Breast epithelium (tissue), 4 donors: ENCODE measurements at places on chromosomes 13 and 19. TPM values are rescaled to one million over a fixed set of nuclear protein-coding genes. Genes with fewer than 3 reads are reported as not detected.

DNA sequence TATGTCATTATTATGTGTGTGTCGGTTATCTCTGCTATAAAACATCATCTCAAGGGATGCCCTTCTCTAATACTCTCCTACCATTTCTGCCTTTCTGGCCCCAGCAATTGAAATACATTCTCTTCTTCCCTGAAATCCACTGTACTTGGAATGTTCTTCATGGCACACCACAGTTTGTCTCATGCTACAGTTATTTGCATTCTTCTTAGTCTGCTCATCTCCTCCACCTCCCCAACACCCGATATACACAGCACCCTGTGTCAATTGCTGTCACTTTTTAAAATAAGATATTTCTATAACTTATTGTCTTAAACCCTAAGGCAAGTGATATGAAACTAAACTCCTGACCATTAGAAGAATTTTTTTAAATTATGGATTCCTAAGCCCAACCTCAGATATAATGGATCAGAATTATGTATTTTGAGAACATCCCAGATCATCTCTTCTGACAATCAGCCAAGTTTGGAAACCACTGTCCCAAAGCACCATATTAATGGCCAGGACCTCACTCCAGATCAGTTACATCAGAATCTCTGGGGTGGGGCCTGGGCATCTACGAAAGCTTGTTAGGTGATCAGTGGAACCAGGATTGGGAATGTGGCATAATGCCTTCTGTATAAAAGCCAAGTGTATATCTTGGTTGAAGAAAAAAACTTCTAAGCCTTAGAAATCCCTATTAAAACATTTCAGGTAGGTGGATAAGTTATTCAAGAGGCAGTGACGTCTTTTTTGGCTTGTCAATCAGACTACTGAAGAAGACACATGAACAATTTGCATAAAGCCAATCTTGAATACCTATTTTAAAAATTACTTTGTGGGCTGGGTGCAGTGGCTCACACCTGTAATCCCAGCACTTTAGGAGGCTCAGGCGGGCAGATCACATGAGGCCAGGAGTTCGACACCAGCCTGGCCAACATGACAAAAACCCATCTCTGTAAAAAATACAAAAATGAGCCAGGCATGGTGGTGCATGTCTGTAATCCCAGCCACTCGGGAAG, 30.0 kb upstream of the KBTBD7 start:
- no peak overlapping the region for H3K27ac ChIP-seq
- no peak for DNase-seq
- H3K27me3 ChIP-seq = no peaks in the 10 kb centered on the region
- no peaks in the 10 kb centered on the region for H3K4me1 ChIP-seq

DNA sequence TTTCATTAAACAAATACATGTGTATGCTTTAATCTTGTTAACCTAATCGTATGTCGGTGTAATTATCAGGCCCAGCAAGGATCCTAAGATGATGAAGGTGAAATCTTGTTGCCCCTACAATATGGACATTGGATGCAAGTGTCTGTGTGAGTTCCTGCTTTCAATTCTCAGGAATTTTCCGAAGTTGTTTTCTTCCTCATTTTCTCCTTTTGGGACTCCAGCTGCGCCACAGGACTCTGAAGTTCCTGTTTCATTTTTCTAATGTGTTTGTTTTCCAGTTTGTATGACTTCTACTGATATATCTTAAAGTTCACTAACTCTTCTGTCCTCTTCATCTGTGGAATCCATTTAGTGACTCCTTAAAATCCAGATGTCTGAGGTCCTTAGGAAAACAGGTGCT, 11.9 kb upstream of the OR7D2 start:
- no peaks in the 10 kb centered on the region for H3K27me3 ChIP-seq
- no peak overlapping the region for H3K4me3 ChIP-seq
- DNase-seq = no peak
- no peak overlapping the region for H3K27ac ChIP-seq
- peaks cover 5% of the 10 kb centered on the region for H3K36me3 ChIP-seq

DNA sequence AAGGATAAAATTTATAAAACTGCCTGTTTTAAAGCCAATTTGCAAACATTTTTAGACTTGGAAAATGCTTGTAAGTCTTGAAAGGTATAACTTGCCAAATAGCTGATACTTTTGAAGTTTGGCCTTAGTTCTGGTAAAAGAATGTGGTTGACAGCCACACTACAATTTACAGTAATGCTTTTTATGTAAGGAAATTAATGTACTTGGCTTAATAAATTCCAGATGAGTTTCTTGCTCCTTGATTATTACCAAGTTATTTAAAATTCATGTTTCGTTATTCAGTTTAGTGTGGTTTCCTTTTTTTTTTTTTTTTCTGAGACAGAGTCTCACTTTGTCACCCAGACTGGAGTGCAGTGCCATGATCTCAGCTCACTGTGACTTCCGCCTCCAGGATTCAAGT, 14.9 kb downstream of the LMO7 start:
- DNase-seq = no peak
- no peaks in the 10 kb centered on the region for H3K4me1 ChIP-seq
- no peak overlapping the region for H3K27ac ChIP-seq
- H3K27me3 ChIP-seq = no peaks in the 10 kb centered on the region
- no peak overlapping the region for H3K4me3 ChIP-seq

DNA sequence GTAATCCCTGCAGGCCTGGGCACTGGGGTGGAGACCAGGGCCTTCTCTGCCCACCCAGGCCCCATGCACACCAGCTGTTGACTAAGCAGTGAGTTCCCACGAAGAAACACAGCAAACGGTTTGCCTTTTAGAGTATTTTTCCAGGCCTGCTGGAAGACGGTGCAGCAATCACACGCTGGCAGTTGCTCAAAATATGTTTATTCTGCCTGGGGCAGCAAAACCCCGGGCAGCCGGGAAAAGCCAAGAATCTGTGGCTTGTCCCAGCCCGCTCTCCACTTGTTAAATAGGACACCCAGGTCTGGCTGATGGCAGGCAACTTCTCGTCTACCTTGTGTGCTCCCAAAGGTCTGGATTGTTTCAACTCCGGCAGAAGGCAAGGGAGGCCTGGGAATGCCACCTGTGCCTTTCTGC, 40.8 kb downstream of the GGACT start:
- no peaks in the 10 kb centered on the region for H3K36me3 ChIP-seq
- no peaks in the 10 kb centered on the region for H3K4me1 ChIP-seq
- H3K27me3 ChIP-seq = no peaks in the 10 kb centered on the region
- H3K4me3 ChIP-seq = no peak overlapping the region

- H3K4me1 ChIP-seq = no peaks in the 10 kb centered on the region
- no peaks in the 10 kb centered on the region for H3K27me3 ChIP-seq
- DNase-seq = no peak
- no peak overlapping the region for H3K27ac ChIP-seq
These were observed 215.2 kb downstream of the NBEA start for GRCh38 chr13:35157143-35157755.

DNA sequence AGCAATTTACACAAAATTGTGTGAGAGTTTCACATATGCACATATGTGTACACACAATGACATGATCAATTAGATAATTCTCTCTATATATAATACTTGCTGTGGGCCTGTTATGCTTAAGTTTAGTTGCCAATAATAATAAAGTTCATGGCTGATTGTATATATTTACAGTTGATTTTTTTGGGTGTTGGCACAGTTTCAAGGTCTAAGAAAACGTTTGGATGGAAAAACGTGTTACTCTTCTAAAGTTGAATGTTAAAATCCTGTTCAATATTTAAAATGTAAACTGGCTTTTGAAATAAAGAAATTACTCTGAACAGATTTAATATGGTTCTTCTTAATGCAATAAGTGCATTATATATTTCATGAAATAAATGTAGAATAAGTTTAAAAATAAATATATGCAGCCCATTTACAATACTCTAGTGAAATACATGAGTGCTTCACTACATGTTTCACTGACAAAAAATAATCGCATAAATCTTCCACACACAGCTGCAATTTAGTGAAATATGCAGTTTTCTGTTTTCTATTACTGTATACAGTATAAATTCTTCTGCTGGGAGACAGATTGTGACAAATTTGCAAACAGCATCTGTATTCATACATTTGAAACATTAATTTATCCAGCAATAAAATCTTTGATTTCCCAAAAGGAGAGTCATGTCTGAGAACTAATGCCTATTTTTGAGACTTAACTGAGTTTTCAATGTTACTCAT, 586.9 kb upstream of the KLHL1 start:
- no peak overlapping the region for H3K27ac ChIP-seq
- no peak for DNase-seq
- no peaks in the 10 kb centered on the region for H3K27me3 ChIP-seq
- H3K4me3 ChIP-seq = no peak overlapping the region

GRCh38 chr19:31054430-31054829, 294.8 kb downstream of the TSHZ3 start:
- DNase-seq = no peak
- no peak overlapping the region for H3K27ac ChIP-seq
- no peaks in the 10 kb centered on the region for H3K27me3 ChIP-seq

The KCNK6 gene
- total RNA-seq = 3.6 TPM

The FBN3 gene
- total RNA-seq = not detected

The CNN1 gene
- total RNA-seq = 74.3 TPM

The ARHGAP35 gene
- 44.8 TPM for total RNA-seq
